ENCODE measurements at places on chromosomes 7 and 10.

DNA sequence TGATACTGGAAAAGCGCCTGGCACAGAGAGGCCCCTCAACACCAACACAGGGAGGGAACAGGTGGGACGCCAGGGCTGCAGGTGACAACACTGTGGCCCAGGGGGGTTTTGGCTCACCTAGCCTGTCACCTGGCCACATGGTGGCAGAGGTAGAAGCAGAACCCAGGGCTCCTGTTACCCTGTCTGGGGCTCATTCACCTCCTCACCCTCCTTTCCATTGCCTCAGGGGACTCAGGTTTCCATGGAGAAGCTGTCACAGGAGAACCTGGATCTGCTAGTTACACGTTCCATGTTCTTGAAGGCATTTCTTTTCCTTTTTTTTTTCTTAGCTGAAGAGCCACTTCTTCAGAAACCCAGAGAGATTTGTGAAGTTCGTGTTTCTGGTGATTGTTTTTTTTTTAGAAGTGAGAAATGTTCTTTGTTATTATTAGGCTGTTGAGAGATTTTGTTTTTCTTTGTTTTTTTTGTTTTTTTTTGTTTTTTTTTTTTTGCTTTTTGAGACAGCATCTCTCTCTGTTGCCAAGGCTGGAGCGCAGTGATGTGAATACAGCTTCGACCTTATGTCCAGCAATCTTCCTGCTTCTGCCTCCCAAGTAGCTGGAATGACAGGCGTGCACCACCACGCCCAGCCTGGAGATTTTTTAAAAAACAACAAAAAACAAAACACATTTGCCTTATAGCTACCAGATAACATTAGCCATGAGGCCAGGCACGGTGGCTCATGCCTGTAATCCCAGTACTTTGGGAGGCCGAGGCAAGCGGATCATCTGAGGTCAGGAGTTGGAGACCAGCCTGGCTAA is 16.0 kb downstream of the DENND2A start:
- DNase-seq: no peak

DNA sequence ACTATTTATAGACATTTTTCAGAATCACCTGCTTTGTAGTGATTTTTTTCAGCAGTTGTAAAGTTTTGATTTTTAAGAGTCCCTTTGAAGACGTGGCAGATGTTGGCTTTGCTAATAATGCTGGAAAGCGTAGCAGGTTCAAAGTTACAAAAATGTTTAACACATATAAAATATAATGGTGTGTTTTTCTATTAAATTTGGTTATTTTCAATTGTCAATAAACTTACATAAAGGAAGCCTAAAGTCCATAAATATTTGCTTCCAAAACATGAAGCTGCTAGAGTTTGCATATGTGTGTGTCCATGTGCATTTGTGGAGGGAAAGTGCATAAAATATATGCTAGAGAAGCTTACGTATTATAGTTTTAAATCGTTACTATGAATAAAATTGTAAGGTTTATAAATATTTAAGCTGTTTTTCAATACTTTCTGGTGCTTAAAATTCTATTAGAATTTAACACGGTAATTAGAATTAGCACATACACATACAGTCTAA is 3.7 kb downstream of the MEOX2 start:
- no peak for DNase-seq

- peak; percentile 44 for DNase-seq
These were observed 7.8 kb upstream of the ANKRD2 start for GRCh38 chr10:97564776-97565175.

GRCh38 chr7:148732862-148733261 is 34.2 kb downstream of the CUL1 start:
- no peak for DNase-seq

- DNase-seq: no peak
These were observed 27.7 kb downstream of the MMRN2 start for GRCh38 chr10:86929468-86930380.

DNA sequence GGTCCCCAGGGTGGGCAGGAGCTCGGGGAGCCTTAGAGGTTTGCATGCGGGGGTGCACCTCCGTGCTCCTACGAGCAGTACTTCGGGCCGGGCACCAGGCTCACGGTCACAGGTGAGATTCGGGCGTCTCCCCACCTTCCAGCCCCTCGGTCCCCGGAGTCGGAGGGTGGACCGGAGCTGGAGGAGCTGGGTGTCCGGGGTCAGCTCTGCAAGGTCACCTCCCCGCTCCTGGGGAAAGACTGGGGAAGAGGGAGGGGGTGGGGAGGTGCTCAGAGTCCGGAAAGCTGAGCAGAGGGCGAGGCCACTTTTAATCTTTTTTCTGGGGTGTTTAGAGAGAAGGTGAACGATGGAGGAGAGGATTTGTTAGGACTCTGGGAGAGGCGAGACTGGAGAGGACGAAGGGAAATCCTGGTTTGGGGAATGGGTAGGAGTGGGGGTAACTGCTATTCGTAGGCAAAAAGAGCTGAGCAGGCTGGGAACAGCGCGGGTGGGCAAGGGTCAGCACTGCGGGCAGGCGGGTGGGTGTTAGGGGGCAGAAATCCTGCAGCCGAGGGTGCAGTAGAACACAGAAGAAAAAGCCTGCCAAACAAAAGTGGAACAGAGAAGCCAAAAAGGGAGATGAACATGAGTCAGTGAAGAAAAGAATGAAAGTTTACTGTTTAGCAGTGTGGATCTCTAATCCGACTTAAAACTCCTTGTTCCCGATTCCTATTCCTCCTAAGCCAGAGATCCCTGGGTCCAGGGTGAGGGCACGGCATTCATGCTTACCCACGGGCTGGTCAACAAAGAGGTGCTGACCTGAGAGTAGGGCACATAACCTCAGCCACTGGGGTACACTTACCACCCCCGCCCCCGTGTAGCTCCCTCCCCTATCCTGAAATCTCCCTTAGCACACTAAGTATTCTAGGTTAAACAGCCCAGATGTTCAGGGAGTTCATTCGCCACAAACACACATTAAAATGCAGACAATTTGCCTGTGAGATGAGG is 26.9 kb downstream of the PRSS2 start:
- no peak for DNase-seq

GRCh38 chr10:132037676-132037975 is 28.1 kb upstream of the JAKMIP3 start:
- no peak for DNase-seq

- no peak for DNase-seq
These were observed 106.0 kb downstream of the ADARB2 start for GRCh38 chr10:1631282-1631681.

DNA sequence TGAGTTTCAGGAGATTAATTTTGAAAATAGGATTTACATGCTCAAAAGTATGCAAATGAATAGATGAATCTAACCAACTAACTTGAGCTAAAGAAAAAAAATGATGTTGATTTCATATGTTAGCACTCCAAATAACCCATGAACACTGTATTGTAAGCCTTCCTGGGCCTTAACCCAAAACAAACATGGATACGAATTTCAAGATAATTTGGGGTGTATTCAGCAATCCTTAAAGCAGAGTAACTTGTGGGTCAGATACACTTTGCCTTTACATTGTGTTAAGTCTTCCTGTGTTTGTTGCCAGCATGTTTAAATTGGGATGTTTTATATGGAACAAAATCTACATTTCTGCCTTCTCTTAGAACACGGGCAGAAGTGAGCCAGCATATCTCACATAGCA is 124.2 kb upstream of the WDR11 start:
- no peak for DNase-seq

GRCh38 chr10:113133497-113134115 is 183.6 kb downstream of the TCF7L2 start:
- DNase-seq: peak; percentile 51

DNA sequence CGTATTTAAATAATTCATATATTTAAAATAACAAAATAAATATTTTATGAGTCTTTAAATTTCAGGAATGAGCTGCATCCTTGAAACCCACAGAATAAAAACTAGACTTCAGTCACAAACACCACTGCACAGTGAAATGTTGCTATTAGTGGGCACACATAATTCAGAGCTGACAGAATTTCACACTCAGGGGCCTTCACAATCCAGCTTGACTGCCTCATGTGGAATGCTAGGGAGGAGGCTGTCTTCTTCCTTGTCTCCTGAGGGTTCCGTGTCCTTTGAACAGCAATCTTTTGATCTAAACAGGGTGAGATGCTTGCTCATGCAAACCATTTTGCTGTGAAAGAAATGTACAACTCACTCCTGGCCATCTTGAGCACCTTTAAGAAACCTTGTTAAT is 346.7 kb downstream of the CCSER2 start:
- no peak for DNase-seq

- DNase-seq: no peak
These were observed 8.4 kb downstream of the ZDHHC6 start for GRCh38 chr10:112438356-112438755.
